ENCODE measurements at places on chromosomes 7 and 10. TPM values are rescaled to one million over a fixed set of nuclear protein-coding genes. Genes with fewer than 3 reads are reported as not detected.

Gene TACC2
- 2.7 TPM for total RNA-seq

Gene ZNF727
- total RNA-seq = 0.28 TPM

Gene PRLHR
- total RNA-seq = not detected

Gene SLC4A2
- total RNA-seq = 78.7 TPM

Gene ZNF503
- 4.7 TPM for total RNA-seq
